ENCODE measurements at places on chromosomes 5 and 9. TPM values are rescaled to one million over a fixed set of nuclear protein-coding genes. Genes with fewer than 3 reads are reported as not detected.

DNA sequence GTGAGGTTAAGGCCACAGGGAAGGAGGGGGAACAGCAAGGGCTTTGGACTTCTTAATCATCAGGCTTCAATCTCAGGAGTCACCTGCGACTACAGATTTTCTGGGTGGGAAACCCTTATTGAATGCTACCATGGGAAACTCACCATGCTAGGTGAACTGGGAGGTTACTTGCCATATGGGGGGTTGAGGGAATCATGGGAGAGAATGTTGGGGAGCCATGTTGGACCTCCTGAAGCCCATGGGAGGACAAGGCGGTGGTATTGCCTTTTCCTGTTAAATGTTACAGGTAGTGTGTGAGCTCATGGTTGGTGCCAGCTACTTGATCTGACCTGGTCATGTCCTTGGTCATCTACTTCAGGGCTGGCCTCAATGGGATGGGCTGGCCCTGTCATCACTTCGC is 31.4 kb downstream of the NEUROG1 start:
- no peaks in the 10 kb centered on the region for H3K27me3 ChIP-seq
- H3K4me3 ChIP-seq, result no peak overlapping the region
- no peaks in the 10 kb centered on the region for H3K36me3 ChIP-seq
- DNase-seq, result no peak
- no peak overlapping the region for H3K27ac ChIP-seq

LCN1 gene
- not detected for total RNA-seq

ADAM19 gene
- total RNA-seq, result 130 TPM

GRCh38 chr5:159886296-159886695 is 30.0 kb upstream of the ADRA1B start:
- H3K27ac ChIP-seq, result no peak overlapping the region
- H3K27me3 ChIP-seq, result no peaks in the 10 kb centered on the region
- H3K4me3 ChIP-seq, result no peak overlapping the region
- H3K4me1 ChIP-seq, result peaks cover 10% of the 10 kb centered on the region

- peaks cover 9% of the 10 kb centered on the region for H3K4me1 ChIP-seq
- H3K4me3 ChIP-seq, result no peak overlapping the region
- peak; percentile 29 for DNase-seq
- no peak overlapping the region for H3K27ac ChIP-seq
- no peaks in the 10 kb centered on the region for H3K36me3 ChIP-seq
These were observed 685.6 kb downstream of the CETN3 start for GRCh38 chr5:89723907-89724306.

PITX1 gene
- total RNA-seq, result 40.8 TPM

DNA sequence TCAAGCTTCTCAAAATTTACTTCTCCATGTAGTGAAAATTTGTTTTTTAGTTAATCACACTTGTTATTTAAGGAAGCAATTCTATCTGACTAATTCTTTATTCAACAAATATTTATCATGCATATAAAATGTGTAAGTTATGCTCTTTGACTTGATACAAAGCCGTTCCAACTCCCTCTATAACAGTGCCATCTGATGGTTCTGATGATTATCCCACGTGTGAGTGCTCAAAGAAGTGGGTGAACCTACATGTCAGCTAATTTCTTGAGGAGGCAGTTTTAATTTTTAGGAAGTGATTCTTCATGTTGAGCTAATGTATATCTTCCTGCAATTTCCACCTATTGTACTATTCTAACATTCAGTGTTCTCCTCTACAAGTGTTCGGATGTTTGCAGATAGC is 88.8 kb upstream of the BRINP1 start:
- H3K4me1 ChIP-seq, result no peaks in the 10 kb centered on the region
- no peaks in the 10 kb centered on the region for H3K27me3 ChIP-seq
- DNase-seq, result no peak
- H3K27ac ChIP-seq, result no peak overlapping the region
- no peak overlapping the region for H3K4me3 ChIP-seq

FAF2 gene
- 51.4 TPM for total RNA-seq

Data from PC-3 (cell line).